ENCODE measurements at places on chromosomes 7 and 10.

- DNase-seq: no peak
These were observed 2.7 kb downstream of the LRRC20 start for GRCh38 chr10:70379581-70380176.

DNA sequence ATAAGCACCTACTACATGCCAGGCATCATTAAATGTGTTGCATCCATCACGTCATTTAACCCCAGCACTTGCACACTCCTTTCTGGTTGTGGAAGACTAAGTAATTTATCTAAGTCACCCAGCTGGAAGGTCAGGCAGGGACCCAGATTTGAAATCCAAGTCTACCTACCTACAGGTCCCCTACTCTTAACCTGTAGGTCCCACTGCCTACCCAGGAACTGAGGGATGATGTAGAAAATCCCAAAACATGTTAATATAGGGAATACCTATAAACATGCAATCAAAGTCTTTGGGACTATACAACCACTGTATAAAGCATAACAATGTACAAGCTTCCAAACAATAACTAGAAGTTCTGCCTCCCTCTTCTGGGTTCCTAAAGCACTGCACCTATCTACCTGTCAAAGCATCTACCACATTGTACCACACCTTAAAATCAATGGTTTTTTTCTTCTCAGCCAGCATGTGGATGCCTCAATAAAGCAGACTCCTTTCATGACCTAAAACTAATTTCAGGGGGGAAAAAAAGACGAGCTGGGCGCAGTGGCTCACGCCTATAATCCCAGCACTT, 5.6 kb downstream of the IL6 start:
- no peak for DNase-seq

- no peak for DNase-seq
These were observed 12.0 kb downstream of the IFRD1 start for GRCh38 chr7:112462236-112462635.

- DNase-seq: no peak
These were observed 249.4 kb upstream of the CTBP2 start for GRCh38 chr10:125409756-125410155.

DNA sequence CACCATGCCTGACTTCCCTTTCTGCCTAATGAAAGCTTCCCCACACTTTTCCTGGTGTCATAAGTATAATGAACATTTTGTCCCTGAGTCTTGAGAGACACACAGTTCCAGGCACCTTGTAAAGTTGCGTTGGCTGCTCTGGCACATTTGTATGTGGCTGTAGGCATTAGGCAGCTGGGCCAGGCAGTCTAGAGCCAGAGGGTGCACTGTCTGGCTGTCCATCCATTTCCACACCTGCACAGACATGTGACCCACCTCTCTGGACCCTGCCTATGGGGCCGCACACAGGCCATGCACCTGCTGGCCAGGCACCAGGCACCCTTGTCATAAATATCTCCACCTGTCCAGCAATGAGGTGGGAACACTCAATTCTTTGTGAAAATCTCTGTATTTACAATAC, 54.7 kb upstream of the ANTXRL start:
- no peak for DNase-seq

DNA sequence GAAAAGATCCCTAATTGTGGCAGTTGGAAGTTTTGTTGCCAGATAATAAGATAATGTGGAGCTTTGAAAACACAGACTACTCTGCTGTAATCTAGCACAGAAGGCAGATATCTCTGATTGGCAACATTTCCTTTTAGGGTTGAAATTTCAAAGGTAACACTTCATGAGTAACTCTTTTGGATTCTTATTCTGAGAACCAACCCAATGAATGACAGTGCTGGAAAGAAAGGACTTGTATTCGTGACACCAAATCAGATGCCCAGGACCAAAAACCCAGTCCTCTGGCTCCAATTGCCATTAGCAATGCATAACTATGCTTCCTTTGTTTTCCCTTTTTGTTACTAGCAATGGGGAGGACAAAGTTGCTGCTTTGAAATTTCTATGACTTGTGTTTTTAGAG, 41.0 kb upstream of the ELMO1 start:
- DNase-seq: no peak

GRCh38 chr7:41244246-41244645, 458.6 kb downstream of the INHBA start:
- DNase-seq: no peak

DNA sequence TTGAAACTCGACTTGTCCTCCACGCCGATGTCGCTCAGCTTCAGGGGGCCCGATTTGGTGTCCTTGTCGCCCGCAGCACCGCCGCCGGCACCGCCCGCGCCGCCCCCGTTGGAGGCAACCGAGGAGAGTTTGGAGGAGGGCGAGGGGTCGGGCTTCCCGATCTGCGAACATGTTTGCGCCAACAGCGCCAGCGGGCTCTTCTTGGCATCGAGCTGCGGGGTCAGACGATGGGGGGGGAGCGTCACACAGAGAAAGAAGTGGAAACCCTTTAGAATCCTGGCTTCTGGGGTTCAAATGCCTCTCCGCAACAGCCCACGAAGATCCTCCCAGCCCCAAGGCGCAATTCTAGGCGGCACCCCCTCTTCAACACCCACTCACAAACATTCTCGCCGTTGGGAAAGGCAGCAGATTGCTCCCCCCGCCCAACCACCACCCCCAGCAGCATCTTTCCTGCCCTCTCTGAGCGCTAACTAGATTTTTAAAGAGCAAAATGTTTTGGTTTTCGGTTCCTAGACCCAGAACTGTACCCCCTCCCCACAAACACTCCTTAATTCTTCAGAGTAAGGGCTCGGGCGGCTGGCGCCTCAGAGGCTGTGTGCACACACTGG, 1.3 kb downstream of the ZNF503 start:
- DNase-seq: no peak

DNA sequence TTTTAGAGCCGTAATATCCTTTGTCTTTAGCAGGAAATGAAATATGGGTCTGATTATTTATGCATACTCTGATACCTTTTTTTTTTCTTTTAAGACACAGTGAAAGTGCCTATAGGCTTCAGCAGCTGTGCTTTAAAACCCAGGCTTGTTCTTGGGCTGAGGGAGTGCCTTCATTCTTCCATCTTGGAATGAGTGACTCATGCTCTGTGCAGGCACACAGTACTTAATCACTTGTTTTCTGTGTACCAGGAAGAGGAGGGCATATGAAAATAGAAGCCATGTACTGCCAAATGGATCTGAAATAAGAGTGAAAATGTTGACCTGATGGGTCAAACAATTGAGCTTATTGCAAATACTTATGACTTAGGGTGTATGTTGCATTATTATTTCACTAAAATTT, 12.0 kb downstream of the INPP5F start:
- DNase-seq: no peak

DNA sequence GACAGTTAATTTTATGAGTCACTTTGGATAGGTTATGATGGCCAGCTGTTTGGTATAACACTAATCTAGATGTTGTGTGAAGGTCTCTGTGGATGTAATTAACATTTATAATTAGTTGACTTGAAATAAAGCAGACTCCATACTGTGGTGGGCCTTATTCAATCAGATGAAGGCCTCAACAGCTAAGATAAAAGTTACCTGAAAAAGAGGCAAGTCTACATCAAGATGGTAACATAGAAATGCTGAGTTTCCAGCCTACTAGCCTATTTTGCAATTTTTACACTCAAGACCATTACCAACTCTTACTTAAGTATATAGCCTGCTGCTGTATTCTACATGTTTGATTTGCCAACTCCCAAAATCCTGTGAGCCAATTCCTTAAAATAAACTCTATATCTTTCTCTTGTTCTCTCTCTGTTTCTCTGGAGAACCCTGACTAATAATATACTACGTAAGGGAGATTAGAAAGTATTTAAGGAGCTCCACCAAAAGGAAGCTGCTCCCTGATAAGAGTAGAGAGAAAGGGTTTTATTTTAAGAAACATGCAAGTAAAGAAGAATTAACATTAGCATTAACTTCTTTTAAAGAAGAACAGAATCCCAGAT, 42.7 kb downstream of the ZNF438 start:
- DNase-seq: no peak

DNA sequence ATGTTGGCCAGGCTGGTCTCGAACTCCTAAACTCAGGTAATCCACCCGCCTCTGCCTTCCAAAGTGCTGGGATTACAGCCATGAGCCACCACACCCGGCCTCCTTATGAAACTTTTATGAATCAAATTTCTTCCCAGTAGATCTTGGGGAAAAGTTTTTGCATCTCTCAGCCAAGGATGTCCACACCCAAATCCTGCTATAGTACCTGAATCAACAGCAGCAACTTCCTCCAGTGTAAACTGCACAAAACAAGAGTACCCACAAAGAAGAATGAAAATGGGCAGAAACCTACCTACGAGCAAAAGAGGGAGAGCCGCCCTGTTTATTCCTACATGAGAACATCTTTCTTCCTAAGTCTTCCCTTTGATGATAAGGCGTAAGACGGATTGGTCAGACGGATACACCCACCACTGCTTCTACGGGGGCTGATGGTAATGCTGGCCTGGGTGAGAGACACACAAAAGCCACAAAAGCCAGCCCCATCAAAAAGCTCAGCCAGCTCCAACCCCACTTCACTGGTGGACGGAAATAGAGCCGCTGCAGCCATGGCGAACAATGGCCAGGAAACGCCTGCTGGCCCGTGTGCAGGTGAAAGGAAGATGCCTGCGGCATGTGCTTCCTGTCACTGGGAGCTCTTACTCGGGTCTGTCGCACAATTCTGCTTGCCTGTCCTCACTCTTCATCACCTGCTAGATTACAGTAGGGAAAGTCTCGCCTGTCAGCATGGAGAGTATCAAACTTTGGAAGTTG, 10.4 kb downstream of the JCAD start:
- no peak for DNase-seq
